Keratinocyte (primary cell): ENCODE measurements at places on chromosomes 4 and X.

DNA sequence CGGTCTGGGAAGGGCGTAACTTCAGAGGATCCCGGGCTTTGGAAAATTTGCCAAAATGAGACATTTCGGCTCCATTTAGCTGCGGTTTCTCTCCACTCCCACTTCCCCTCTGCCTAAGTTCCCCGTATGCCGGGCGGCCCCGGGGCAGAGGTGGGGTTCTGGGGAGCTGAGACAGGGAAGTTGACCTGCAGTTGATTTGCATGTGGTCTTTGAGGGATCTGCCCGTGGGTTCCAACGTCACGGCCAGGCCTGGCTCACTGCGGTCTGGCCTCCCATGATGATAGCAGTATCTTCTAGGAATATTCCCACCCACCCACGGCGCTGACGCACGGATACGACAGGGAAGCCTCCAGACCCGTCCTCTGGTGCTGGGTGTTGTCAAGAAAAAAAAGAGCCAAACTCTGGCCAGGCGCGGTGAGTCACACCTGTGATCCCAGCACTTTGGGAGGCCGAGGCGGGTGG, 27.3 kb upstream of the CRLF2 start:
- DNase-seq, result no peak

GRCh38 chr4:10684631-10685030, at the start of gene CLNK:
TSS of gene CLNK (minus strand) at chr4:10684768. CDS start at chr4:10667869, 16,899 bp downstream.
- DNase-seq, result no peak

DNA sequence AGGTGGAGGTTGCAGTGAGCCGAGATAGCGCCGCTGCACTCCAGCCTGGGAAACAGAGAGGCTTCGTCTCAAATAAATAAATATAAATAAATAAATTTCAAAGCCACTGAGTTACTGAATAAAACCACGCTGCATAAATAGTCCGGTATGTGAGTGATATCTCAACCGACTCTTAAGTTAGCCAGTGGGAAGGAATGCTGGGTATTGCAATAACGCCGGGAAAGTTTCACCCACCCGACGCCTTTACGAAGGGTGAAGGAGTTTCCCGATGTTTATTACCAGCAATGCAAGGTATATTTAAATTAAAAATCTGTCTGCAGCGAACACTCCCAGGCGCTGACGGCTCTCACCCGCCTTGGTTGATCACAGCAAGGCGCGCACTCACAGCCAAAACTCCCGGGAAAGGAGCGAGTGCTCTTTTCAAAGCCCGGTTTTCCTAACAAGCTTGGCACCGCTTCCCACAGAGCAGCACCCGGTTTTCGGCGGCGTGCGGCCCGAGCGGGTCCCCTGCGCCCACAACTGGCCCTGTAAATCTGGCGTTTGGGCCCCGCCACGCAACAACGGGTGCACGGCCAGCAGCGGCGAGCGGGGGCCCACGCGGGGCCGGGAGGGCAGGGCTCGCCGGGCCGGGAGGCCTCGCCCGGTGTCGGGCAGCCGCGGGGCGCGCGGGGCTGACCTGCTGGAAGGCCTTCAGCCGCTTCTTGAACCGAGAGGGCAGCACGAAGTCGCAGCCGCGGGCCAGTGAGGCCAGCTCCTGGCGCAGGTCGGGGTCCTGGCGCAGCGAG, 13.7 kb downstream of the PPP2R3B start:
- no peak for DNase-seq

GRCh38 chrX:133985164-133985966, at the start of gene GPC3:
TSS of gene GPC3 (minus strand) at chrX:133985594.
- DNase-seq, result no peak

GRCh38 chr4:10963958-10964703, 279.6 kb upstream of the CLNK start:
- DNase-seq, result no peak

DNA sequence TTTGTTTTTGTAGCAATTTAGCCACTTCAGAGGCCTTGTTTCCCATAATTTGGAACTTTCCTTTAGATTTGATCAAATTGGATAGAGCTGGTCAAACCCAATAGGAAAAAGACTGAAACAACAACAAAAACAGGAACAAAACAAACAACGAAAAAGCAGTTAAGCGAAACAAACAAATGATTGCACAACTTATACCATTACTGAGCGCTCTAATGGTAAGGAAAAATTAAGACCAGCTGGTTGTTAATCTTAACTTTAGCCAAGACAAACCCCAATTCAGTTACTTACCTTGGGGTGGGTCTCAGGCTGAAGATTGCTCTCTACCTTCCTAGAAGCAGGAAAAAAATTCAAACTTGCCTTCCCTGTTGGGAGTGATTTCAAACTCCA, 38.3 kb downstream of the SPCS3 start:
- no peak for DNase-seq

DNA sequence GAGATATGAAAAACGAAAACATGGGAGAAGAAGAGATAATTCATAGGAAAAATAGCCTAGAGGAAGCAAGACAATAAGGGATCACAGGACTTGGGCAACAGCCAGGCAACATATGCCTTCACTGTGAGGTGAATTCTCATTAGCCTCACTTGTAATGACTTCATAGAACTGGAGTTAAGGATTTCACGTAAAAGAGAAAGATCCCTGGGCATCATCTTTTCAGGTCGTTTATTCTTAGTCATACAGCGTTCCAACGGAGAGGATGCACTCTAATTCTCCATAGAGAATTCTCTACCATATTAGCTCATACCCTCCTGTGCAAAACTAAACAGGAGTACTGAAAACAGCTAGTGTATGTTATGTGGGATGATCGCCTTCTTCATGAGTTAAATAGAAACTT, 1.4 kb downstream of the PRKG2 start:
- no peak for DNase-seq
